ENCODE measurements at places on chromosomes 3 and 15.

- DNase-seq, result no peak
Observed at GRCh38 chr15:88066636-88067330, 189.8 kb downstream of the NTRK3 start.

DNA sequence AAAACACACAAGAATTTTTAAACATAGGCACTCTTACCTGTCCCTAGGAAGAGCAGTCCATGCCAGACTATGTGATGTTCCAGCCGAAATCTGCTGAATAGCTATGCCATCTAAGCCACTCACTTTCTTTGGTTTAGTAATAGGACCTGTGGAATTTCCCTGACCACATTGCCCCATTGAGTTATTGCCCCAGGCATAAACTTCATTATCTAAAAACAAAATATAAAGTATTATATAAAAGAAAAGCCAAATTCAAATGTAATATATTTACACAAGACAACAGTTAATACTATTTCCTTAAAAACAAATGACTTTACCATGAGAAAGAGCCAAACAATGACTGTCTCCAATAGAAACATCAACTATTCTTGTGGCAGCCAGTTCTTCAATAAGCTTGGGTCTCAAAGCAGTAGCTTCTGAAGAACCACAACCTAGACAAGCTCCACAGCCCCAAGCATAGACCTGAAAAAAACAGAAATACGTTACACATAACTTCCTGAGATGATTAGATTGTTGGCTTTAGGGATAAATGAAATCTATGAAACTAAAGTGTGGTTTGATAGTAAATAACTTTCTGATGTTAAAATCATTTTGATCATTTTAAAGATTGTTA is 84.3 kb downstream of the HERC1 start:
- no peak for DNase-seq

DNA sequence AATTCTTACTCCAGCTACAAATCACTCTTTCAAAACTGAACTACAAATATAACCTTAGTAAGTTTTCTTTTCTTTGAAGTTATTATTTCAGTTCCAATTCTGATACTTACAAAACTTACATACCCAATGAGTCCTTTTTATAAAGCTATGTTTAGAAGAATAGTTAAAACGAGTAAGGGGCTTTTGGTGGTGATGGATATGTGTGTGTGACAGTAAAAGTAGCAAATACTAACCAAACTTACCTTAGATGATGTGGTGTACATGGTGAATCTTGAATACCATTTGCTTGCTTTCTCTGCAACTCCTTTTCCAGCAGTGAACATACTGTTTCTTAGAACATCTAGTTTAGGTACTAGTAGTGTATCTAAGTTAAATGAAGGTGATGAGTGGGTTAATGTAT is 68.4 kb downstream of the SLC24A1 start:
- DNase-seq, result no peak

DNA sequence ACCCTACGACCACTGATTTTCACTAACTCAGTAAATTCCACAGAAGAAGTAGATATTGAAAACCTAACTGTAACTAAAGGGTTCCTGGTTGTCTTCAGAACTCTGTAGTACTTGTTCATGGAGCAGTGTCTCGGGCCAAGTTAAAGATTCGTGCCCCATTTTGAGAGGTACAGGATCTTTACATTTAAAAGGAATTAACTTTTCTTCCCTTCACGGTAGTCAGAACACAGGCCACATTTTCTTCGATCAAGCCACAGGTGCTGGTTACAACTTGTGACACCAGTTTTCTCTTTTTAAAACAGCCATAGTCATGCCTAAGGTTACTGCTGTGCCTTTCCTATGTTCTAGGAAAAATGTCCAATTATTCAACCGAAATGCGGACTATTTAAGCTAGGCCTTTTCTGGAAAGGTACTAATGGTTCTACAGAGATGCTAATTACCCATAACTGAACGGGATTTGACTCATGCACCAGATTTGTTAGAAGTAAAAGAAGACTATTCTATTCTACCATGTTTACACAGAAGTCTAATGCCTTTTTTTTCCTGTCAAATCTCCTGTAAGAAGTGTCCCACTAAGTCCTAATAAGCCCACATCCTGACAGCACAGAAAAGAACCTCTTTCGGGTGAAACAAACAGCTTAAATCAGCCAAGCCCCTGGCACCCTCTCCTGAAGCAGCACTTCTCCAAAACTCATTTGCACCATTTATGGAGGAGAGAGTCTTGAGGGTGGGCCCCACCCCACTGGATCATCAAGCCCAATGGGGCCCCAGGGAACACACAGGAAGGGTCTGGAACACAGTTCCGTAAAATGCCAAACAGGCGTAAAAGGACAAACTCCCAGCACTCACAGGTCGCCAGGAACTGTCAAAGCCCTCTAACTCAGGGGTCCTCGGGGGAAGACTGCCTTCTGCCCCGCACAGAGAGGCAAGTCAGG is 1.9 kb downstream of the LRIG1 start:
- no peak for DNase-seq

DNA sequence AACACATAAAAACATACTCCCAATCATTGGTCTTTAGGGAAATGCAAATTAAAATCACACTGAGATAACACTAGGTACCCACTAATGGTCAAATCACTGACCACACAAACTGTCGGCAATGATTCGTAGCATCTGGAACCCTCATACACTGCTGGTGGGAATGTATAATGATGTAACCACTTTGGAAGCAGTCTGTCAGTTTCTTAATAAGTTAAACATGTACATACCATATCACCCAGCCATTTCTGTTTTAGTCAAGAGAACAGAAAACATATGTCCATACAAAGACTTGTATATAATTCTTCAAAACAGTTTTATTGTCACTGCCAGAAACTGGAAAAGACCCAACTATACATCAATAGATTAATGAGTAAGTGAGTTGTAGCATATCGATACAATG is 63.3 kb upstream of the LRRC3B start:
- DNase-seq, result no peak

GRCh38 chr3:56357266-56357665 is 111.0 kb downstream of the ERC2 start:
- DNase-seq, result no peak

GRCh38 chr15:80484333-80484864 is 80.2 kb downstream of the ARNT2 start:
- DNase-seq, result no peak

- DNase-seq, result no peak
Observed at GRCh38 chr3:168047190-168047795, 48.4 kb downstream of the GOLIM4 start.

- no peak for DNase-seq
Observed at GRCh38 chr3:190116551-190117067, 4.1 kb downstream of the P3H2 start.

- no peak for DNase-seq
Observed at GRCh38 chr3:130299531-130299930, 45.9 kb upstream of the COL6A5 start.

DNA sequence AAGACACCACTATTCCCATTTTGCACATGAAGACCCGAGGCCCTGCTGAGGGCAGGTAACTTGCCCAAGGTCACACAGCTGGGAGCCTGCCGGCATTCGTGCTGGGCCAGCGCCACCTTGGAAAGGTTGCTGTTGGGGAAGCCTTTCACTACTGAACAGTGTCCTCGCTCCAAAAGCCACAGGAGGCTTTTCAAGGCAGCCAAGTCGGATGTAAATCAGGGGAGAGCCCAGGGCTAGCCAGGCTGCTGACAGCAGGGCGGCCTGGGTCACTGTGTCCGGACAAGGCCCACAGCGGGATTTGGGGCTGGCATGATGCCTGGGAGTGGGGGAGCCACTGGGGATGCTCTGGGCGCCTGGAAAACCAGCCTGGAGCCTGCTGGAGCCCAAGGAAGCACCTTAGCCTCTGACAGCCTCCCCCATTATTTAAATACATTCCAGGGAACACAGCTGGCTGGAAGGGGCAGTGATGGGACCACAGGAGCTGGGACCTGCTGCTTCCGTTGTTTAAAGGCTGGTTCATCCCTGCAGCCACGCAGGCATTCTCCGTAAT is 10.5 kb downstream of the SLC6A6 start:
- no peak for DNase-seq

DNA sequence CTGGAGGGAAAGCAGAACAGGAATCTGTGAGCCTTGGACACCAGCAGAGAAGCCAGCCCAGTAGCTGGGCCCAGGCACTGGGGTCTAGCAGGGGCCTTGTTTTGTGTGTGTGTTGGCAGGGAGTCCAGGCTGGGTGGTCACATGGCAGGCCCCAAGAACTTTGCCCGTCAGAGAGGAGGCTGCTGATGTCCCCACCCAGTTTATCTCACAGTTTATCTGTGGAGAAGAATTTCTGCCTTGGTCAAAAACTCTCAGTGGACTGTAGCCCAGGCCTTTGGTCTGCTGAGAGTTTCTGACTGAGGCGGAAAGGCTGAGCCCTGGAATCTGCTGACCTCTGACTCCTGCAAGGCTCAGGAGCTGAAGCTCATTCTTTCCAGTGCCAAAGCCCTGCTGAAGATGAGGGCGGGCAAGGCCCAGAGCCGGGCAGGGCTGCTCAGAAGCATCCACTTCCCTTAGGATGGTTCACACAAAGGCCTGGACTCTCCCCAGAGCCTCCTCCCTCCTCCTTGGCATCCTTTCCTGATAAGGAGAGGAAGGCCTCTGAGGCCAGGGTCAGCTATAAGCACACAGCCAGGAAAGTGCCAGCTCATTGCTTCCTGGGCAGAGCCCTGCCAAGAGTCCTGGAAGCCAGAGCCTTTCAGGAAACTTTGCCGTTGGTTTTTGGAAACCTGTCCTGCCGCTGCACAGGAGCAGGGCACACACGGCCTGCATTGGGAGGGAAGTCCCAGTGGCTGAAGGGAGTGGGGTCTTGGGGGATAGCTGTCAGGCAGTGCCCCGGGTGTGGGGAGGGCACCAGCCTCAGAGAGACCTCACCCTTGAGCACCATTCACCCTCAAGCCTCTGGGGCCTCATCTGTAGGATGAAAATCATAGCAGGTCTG is 37.2 kb upstream of the SLCO2A1 start:
- DNase-seq, result no peak

GRCh38 chr3:98788651-98789050 is 25.5 kb downstream of the ST3GAL6 start:
- DNase-seq, result no peak

DNA sequence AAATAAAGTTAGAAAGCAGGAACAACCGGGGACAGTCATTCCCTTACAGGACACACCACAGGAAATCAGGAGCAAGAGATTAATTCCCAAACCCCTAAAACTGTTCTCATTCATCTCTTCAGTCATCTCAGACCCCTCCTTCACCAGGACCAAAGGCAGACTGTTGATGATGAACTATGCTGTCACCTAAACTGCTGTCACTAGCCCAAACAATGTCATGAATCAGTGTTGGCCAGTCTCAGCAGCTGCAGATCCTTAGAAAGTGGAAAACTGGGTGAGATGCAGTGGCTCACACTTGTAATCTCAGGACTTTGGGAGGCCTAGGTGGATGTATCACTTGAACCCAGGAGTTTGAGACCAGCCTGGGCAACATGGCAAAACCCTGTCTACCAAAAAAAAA is 909.6 kb downstream of the ROBO1 start:
- no peak for DNase-seq

GRCh38 chr3:194879991-194880939 is 194.6 kb downstream of the FAM43A start:
- no peak for DNase-seq

GRCh38 chr3:176961916-176962315 is 235.4 kb downstream of the TBL1XR1 start:
- no peak for DNase-seq

- DNase-seq, result no peak
Observed at GRCh38 chr3:171133796-171134569, 107.5 kb upstream of the SLC2A2 start.

GRCh38 chr15:74696808-74697207 is 984 bp upstream of the EDC3 start:
- DNase-seq, result no peak

GRCh38 chr3:171356251-171356650 is 104.0 kb downstream of the TNIK start:
- DNase-seq, result no peak

- DNase-seq, result no peak
Observed at GRCh38 chr3:194470615-194471014, 16.2 kb downstream of the ATP13A3 start.

GRCh38 chr3:113286524-113286923 is 75.2 kb downstream of the BOC start:
- no peak for DNase-seq

- DNase-seq, result no peak
Observed at GRCh38 chr3:124586126-124587052, 143.9 kb upstream of the UMPS start.

DNA sequence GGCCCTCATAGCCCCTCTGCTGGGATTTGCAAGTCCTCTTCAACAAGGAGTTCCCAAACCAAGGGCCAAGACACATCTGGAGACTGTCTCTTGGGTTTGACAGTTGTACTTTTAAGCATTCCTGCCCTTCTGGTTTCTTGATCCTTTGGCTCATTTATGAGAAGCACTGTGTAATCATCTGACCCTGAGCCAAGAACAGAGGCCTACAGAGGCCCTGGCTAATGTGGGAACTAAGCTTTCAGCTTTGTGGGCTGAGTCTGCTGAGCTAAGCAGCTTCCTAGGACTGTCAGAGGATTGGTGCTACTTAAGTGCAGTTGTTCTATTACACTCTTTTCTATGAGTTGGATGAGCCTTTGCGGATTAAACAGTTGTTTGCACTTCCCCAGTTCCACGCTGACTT is 178.3 kb downstream of the KBTBD8 start:
- DNase-seq, result no peak

DNA sequence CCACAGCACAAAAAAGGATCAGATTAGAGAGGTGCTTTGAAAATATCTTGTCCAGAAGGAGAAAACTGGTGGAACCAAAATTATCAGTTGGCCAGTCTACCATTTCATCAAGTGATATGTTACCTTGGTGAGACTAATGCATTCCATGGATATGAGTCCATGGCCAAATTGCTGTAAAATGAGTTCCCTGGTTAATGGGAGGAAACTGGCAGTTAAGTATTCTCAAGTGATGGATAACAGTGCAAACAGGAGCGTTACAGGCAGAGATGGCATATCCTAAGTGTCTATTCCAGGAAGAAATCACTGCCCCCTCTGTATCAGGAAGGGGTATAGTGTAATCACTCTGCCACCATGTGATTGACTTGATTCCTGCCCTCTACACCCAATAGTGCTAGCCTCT is 34.0 kb downstream of the MYRIP start:
- DNase-seq, result no peak

- DNase-seq, result no peak
Observed at GRCh38 chr3:167441256-167441655, 32.6 kb downstream of the SERPINI2 start.

DNA sequence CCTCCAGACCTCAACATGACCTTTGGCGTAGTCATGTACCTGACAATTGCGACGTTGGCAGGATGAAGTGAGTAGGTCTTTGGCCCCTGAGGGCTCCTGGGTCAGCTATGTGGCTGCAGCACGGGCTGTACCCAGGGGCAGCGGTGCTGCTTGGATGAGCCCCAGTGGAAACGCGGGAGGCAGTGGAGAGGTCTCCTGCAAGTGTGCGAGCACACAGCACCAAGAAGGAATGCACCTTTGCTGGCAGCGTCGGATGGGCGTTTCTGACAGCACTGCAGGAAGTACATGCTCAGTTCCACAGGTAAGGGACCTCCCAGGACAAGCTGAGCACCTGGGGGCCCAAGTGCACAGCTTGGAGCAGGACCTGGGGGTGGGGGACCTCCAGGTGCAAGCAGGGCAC is 67.4 kb upstream of the UNC13C start:
- no peak for DNase-seq

All from cortex of kidney (tissue), 1 donor.